ENCODE measurements at places on chromosomes 7 and 10.

- DNase-seq, result peak; percentile 39
Observed at GRCh38 chr10:89213191-89213808, 6.2 kb upstream of the CH25H start.

DNA sequence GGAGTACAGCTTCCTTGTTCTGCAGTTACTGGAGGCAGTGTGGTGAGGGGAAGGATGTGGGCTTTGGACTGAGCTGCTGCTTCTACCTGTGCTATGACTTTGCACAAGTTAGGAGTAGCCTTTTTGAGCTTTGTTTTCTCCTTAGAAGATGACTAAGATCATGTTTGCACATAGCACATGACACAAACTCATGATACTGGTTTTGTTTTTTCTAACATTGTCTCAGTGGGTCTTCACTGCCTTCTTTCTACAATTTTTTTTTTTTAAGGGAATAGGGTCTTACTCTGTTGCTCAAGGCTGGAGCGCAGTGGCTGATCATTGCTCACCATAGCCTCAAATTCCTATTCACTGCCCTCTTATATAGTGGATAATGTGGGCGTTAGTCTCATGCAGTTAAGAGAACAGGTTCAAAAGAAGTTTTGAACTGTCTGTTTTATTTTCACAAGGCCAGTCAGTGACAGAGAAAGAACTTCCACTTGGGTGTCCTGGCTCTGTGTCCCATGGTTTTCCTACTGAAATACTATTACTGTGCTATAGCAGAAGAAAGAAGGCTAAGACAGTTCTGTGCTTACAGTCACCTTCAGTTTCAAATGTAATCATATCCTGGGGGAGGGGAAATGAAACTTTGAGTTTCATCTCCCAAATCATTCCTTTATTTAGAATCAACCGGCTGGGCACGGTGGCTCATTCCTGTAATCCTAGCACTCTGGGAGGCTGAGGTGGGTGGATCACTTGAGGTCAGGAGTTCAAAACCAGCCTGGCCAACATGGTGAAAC, 72.0 kb downstream of the KAT6B start:
- no peak for DNase-seq

- DNase-seq, result peak; percentile 51
Observed at GRCh38 chr7:23893176-23893941, 183.3 kb downstream of the STK31 start.

- no peak for DNase-seq
Observed at GRCh38 chr10:73769396-73769795, 12.5 kb upstream of the CHCHD1 start.

DNA sequence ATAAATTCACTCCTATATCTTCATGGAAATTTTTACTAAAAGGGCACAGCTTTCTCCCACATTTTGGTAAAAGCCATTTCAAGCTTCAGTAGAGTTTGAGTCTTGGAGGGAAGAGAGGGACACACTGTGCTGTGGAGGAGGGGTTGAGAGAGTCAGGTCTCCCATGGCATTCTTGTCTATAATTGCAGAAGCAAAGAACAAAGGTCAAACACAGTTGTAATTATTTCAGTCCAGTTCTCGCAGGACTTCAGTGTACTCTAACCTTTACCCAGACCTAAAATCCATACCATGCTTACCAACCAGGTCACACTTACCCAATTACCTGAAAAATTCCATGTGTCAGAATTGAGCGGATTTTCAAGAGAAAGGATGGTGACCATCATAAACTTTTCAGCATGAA, 298.4 kb downstream of the XPNPEP1 start:
- no peak for DNase-seq

DNA sequence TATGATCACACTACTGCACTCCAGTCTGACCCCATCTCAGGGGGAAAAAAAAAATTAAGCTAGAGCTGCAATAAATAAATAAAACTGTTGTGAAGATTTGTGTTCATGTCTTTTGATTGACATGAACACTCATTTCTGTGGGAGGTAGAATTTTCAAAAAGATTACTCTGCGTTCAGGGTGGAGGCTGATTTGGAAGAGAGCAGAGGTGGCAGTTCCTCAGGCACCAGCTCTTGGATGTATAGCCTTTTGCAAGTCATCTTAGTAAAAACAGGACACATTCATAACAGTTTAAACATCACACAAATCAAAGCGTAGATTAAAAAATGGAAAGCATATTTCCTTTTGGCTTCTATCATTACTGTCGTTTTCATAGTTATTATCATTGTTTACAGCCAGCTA, 243.5 kb upstream of the LRGUK start:
- no peak for DNase-seq

Data from EL (cell line).